Kidney (tissue), 22 donors: ENCODE measurements at places on chromosomes 13 and 19. TPM values are rescaled to one million over a fixed set of nuclear protein-coding genes. Genes with fewer than 3 reads are reported as not detected.

Gene ZNF43
- 23.4 TPM for total RNA-seq

DNA sequence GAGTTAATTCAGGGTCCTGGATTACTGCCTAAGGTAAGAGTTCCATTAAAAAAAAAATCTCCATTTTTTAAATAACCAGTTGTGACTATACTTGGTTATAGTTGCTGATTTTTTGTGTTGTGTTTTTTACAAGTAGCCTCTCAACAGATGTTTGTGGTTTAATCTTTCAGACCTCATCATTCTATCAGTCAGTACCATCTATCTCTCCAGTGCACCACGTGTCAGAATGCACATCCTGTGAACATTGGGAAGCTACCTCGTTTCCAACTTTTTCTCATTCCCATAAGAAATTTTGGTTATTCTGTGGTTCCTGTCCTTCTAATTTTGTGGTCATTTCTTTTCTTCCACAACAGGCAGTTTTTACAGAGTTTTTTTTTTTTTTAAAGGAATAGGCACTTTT is 39.2 kb downstream of the WDFY2 start:
- no peak overlapping the region for H3K4me3 ChIP-seq
- peaks cover 24% of the 10 kb centered on the region for H3K4me1 ChIP-seq
- no peak for DNase-seq
- no peaks in the 10 kb centered on the region for H3K27me3 ChIP-seq

- H3K4me1 ChIP-seq, result no peaks in the 10 kb centered on the region
- no peak overlapping the region for H3K27ac ChIP-seq
- no peaks in the 10 kb centered on the region for H3K36me3 ChIP-seq
- no peak for DNase-seq
Observed at GRCh38 chr13:90883592-90883991, 463.9 kb upstream of the MIR17HG start.

DNA sequence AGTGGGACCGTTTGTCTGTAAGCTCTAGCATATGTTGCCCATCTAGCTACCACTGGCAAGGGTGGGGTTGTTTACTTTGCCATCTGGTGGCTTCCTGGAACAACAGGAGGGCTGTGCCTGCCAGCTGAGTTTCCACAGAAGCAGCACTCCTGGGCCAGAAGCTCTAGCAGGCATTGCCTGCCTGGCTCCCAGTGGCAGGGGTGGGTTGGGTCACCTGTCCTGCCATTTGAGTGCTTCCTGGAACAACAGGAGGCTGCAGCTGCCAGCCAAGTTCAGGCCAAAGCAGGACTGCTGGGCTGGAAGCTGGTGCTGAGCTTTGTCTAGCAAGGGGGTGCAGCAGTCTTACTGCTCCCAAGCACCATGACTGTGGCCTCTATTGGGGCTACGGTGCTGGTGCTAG is 239.7 kb downstream of the MTUS2 start:
- no peaks in the 10 kb centered on the region for H3K36me3 ChIP-seq
- no peak for DNase-seq
- H3K27me3 ChIP-seq, result no peaks in the 10 kb centered on the region
- H3K27ac ChIP-seq, result no peak overlapping the region
- H3K4me3 ChIP-seq, result no peak overlapping the region

DNA sequence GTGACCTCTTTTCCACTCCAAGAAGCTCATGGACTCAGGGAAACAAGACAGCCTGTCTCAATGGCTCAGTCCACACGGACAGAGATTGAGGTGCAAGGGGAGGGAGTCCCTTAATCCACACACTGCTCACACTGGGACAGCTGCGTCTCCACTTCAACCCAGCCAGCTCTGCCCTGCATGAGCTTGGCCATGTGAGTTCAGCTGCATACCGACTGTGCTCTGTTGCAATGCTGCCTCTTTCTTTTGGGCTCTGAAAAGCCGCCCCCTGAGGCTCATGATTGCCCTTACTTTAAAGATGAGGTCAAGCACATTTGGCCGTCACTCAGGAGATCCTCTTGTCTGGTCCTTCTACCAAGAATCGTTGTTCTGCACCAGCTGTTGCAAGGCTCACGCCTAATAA is 64.8 kb upstream of the KCTD15 start:
- H3K27ac ChIP-seq, result no peak overlapping the region
- no peaks in the 10 kb centered on the region for H3K36me3 ChIP-seq
- peak; percentile 13 for DNase-seq
- H3K4me3 ChIP-seq, result no peak overlapping the region
